ENCODE measurements at places on chromosomes 12 and 14. TPM values are rescaled to one million over a fixed set of nuclear protein-coding genes. Genes with fewer than 3 reads are reported as not detected.

Gene PAX9
- under 0.01 TPM for total RNA-seq

Gene MYF5
- not detected for total RNA-seq

Gene HOXC6
- under 0.01 TPM for total RNA-seq

Gene HNF1A
- total RNA-seq: not detected

Gene MYH6
- not detected for total RNA-seq

Gene NGB
- total RNA-seq: not detected

Gene TAC3
- not detected for total RNA-seq

Gene SMIM41
- not detected for total RNA-seq

Gene CACNA1C
- total RNA-seq: 0.33 TPM

Gene REP15
- 15.4 TPM for total RNA-seq

Gene BDKRB1
- not detected for total RNA-seq

Gene CCDC175
- total RNA-seq: not detected

Gene LRFN5
- not detected for total RNA-seq

Gene LBHD2
- total RNA-seq: not detected

Gene ENDOU
- total RNA-seq: under 0.01 TPM

Gene BHLHE41
- 0.11 TPM for total RNA-seq

Gene SCN8A
- 0.54 TPM for total RNA-seq

All from dermis lymphatic vessel endothelial cell (primary cell).